ENCODE measurements at places on chromosomes 11 and 22.

- DNase-seq, result no peak
Measured at GRCh38 chr11:45543808-45544422, 121.5 kb downstream of the CHST1 start.

DNA sequence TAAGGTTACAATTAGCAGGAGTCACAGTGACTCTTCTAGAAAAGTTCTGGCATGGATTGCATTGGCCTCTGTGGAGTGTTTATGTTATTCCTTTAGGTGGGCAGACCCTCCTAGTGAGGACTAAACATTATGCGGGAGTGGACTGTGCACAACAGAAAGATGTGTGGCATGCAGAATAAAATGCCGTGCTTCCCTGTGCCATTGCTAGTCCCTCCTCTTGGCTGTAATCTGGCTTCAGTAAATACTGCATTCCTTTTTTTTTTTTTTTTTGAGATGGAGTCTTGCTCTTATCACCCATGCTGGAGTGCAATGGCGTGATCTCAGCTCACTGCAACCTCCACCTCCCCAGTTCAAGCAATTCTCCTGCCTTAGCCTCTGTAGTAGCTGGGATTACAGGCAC, 45.0 kb downstream of the SLC5A1 start:
- DNase-seq, result no peak

DNA sequence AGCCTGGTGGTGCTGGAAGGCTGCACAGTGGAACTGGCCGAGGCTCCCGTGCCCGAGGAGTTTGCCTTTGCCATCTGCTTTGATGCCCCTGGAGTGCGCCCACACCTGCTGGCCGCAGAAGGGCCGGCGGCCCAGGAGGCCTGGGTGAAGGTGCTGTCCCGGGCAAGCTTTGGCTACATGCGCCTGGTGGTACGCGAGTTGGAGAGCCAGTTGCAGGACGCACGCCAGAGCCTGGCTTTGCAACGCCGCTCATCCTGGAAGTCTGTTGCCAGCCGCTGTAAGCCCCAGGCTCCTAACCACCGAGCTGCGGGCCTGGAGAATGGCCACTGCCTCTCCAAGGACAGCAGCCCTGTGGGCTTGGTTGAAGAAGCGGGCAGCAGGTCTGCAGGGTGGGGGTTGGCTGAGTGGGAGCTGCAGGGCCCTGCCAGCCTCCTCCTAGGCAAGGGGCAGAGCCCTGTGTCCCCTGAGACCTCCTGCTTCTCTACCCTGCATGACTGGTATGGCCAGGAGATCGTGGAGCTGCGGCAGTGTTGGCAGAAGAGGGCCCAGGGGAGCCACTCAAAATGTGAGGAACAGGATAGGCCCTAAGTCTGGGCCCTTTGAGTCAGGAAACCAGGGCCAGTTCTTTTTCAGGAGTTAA, 1.9 kb upstream of the SMDT1 start:
- DNase-seq, result no peak

GRCh38 chr11:92423115-92424034, 198.8 kb downstream of the FAT3 start:
- DNase-seq, result no peak

GRCh38 chr11:76802151-76802550, 19.0 kb downstream of the TSKU start:
- DNase-seq, result no peak

DNA sequence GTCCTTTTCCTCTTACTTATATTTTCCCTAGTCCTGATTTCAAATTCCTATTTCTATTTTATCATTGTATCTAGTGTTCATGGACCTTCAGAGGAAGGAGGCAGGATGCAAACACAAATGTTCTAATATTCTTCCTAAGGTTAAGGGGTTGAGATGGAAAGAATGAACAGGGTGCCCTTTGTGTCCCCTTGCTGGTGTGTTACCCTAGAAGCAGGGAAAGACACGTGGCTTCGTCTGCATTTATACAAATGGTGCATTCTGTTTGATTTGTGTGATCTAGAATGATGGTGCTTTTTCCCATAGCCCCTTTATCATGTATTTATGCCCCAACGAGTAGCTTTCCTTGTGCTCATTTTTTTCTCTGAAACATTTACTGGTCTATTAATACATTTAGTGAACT, 76.2 kb downstream of the PLEKHA7 start:
- no peak for DNase-seq

DNA sequence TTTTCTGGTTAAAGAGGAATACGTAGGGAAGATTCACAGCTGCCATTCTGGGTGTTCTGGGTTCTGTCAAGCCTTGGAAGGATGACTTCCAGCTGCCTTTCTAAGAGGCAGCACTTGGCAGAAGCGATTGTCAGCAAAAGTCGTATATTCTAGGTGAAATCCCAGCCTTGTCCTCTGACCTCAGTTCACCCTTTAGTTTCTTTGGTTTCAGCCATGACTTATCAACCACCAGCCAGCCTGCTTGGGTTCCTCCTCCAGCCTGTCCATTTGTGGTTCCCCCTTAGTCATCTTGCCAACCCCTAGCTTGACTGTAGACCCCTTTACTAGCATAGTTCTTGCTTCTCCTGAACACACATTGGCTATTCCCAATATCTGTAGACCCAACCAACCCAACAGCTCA, 102.3 kb upstream of the CD44 start:
- no peak for DNase-seq

GRCh38 chr11:62419943-62420342, 1.1 kb downstream of the SCGB1A1 start:
- DNase-seq, result no peak

- no peak for DNase-seq
Measured at GRCh38 chr11:1918436-1919315, 827 bp upstream of the TNNT3 start.

DNA sequence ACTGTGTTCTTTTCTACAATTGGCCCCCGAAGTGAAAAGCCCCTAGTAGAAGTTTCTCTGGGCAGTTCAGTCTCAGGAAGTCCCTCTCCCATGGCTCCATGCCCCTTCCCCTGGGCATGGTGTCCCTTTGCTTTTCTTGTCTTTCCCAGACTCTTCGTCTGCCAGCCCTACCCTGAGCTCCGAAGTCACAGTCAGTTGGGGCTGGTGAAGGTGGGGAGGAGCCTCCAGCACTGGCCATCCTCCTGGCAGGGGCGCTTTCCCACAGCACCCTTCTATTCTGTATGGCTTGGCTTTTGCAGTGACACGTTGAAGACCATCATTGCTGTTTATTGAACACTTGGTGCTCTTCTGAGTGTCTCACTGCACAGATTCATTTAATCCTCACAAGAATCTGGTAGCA, 195.1 kb upstream of the CADM1 start:
- DNase-seq, result no peak

DNA sequence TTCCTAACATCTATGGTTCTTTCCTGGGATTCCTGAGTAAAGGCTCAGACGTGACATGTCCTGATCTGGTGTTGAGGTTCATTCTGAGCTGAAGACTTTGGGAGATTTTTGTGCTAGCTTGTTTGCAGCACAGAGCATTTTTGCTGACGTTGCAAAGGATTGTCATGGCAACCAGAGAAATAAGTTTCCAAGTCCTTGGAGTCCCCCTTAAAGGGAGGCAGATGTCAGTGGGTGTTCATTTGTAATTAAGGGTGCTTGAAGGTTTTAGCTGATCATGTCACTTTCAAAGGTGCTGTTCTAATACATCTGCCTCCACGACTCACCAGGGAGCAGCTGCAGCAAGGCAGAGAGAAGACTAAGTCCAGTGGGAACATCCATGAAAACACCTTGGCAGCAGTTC, 5.4 kb upstream of the SYN3 start:
- no peak for DNase-seq

GRCh38 chr22:32407936-32408335, 4.1 kb downstream of the RTCB start:
- no peak for DNase-seq

GRCh38 chr11:17767914-17768313, 33.3 kb downstream of the KCNC1 start:
- no peak for DNase-seq

GRCh38 chr11:387193-387793, 6.7 kb upstream of the PKP3 start:
- DNase-seq, result no peak

DNA sequence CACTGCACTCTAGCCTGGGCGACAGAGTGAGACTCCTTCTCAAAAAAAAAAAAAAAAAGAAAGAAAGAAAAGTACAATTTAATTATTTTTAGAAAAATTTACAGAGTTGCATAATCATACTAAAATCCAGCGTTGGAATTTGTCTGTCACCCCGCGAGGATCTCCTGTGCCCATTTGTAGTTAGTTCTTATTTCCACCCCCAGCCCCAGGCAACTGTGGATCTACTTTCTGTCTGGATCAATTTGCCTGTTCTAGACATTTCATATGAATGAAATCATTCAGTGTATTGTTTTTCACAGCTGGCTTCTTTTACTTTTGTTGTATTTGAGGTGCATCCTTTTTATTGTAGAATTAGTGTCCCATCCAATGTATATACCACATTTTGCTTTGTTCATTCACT, 102.6 kb upstream of the RASSF10 start:
- no peak for DNase-seq

DNA sequence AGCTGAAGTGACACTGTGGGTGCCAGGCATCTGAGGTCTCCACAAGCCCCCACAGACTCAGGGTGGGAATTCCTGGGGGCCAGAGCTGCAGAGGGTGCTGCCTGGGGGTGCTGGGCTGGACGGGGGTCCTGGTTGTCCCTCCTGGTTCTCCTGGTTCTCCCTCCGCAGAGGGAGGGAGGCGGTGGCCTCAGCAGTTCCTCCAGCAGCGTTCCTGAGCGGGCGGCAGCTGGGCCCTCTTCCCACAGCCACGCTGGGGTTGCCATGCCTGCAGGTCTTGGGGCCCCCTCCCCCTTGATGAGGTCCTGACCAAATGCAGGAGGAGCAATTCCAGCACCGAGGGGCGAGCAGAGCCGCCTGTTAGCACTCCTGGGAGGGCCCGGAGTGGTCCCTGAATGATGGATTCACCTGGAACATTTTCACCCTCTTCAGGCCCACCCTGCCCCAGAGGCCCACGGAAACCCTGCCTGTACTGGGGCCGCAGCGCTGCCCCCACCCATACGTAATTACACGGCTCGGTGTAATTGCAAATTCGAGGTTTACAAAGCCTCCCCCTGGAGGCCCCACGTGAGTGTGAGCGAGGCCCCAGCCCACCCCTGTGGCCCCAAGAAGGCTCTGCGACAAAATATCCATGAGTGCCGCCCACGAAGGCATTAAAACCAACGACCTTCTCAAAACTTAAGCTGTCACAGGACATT, 635 bp downstream of the C11orf21 start:
- DNase-seq, result no peak

DNA sequence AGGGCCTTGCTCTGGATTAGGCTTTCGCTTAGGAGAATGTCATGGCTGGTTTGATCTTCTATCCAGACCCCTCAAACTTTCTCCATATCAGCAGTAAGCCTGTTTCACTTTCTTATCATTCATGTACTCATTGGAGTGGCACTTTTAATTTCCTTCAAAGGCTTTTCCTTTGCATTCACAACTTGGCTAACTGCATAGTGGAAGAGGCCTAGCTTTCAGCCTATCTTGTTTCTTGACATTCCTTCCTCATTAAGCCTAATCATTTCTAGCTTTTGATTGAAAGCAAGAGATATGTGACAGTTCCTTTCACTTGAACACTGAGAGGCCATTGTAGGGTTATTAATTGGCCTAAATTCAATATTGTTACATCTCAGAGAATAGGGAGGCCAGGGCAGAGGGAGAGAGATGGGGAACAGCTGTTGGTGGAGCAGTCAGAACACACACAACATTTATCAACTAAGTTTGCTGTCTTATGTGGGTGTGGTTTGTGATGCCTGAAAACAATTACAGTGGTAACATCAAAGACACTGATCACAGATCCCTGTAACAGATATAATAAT, 37.7 kb upstream of the APOBEC3A start:
- DNase-seq, result no peak

DNA sequence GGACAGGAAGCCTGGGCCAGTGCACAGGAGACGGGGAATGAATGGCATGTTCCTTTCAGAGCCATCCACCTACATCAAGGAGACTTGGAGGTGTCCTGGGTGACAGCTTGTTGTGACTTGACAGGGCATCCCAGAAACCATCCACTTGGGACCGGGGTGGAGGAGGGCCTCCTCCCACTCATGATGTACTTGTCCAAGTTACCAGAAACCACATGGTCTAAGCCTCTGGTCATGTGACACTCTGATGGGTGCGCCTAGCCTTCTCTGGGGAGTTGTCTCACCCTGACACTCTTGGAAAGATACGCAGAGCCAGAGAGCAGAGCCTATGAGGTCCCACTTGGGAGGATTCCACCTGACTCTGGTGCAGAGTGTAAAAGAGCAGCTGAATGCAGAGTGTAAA, 21.6 kb upstream of the FXYD6 start:
- DNase-seq, result no peak

GRCh38 chr11:55707029-55707428, 45.0 kb downstream of the OR4C6 start:
- DNase-seq, result peak; percentile 7

- peak; percentile 14 for DNase-seq
Measured at GRCh38 chr22:45441138-45441537, 27.6 kb downstream of the RIBC2 start.

- DNase-seq, result no peak
Measured at GRCh38 chr11:9136741-9137140, 45.3 kb upstream of the SCUBE2 start.

DNA sequence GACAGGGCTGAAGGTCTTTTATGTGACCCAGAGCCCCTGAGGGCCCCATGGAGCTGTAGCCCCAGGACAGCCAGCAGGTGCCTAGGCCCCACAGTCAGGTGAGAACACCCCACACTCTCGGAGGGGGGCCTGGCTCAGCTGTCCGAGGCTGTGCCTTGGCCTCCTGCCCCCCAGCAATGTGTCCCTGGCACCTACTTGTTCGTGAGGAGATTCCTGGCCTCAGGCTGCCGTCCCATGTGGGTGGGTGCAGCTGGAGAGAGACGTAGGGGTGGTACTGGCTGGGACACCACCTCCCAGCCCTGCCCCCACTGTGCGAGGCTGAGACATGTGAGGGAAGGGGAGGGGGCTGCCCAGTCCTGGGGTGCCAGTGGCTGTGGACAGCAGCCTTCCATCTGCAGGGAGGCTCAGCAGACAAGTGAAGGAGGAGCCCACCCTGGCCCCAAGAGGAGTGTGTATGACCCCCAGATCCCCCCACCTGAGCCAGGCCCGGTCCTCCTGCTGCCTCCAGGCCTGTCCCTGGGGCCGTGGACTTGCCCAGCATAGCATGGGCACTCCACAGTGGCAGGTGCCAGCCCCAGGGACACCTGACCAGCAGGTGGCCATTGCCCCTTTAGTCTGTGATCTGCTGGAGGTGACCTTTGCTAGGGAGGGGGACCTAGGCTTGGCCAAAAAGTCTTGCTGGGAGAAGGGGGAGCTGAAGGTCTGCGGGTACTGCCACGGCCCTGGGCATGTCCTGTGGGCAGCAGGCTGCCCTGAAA, 17.0 kb downstream of the IL17REL start:
- DNase-seq, result no peak

- no peak for DNase-seq
Measured at GRCh38 chr11:68009391-68010089, 587 bp upstream of the ALDH3B1 start.

All from germinal center (tissue), 1 donor.